ENCODE measurements at places on chromosomes 7 and 10.

GRCh38 chr7:49577576-49577975, 195.9 kb upstream of the VWC2 start:
- no peak for DNase-seq

GRCh38 chr7:33904681-33905388, 504 bp upstream of the BMPER start:
- no peak for DNase-seq

DNA sequence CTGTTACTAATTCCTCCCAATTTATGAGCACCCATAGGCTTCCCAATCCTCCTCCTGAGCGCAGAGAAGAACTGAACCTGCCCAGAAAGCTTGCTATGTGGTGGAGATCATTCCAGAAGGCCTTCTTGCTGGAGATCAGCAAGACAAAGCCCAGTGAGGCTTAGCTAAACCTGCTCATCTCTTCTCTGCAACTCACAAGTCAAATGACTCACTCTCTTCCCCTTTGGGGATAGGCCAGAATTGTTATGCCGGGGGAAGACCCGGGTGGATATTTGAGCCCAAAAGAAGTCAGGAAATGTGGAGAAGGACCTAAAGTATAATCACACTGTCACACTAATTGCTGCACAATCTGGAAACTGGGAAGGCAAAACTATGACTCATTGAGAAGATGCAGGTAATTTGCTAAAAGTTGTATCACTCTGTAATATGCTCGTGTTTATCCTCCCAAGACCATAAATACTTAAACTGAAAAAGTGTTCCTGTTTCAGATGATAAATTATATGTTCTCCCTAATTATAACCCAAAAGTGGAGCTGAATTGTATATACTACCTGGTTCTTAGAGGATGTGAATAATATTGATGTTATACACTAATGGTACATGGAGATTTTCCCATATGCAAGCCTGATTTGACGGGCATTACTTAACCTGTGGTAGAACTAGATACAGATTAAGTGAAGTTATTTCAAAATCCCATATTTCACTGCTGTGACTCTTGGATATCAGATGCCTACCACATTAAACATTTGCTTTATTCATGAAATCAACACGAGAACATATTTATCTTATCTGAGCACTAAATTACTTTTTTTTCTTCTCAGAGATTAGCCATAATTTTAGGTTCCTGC, 6.4 kb downstream of the NEBL start:
- DNase-seq, result no peak

DNA sequence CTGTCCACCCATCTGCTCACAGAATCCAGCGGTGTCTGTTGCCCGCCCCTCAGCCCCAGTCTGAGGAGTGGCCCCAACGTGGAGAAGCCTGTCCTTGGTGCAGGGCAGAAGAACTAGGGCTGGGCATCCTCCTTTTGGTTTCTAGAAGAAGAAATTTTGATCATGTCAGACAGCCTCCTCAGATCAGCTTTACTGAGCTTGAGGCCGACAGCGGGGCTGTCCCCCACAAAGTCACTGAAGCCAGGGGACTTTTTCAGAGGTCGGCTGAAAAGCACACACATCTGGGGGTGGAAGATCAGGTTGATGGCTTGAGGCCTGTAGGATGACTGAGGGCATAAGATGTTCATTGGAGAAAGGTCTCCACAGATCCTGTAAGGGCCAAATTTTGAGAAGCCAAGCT, 767.9 kb downstream of the GRID1 start:
- no peak for DNase-seq

DNA sequence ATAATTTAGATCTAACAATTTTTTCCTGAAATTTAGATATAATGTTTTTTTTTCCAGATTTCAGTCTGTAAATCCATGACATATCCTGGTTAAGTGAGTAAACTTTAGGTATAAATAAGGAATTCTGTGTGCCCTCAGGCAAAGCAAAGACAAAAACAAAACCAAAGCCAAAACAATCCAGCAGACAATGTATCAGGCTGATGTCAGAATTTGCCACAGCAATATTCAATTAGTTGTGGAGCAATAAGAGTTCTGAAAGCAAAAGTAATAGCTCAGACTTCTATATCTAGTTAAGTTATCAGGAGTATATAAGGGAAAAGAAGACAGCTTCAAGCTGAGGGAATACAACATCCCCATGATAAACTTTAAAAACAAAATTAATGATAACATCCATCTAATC, 82.0 kb downstream of the MKX start:
- no peak for DNase-seq

DNA sequence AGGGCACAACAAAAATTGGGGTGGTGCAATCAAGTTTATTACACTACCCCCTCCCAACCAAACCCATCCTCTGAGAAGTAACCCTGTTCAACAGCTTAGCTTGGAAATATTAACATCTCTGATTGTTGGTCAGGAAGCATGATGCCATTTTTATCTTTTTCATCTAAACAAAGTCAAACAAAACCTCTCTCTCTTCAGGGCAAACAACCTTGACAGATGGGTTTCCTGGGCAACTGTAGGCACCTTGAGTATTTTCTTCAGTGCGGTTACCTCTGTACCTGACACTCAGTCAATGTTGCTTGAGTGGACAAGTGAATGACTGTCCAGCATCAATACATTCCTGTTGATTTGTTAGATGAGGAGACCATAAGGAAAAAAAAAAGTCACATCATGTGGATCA, 183.6 kb downstream of the NRP1 start:
- no peak for DNase-seq

- DNase-seq, result no peak
These were observed 62.0 kb downstream of the CCSER2 start for GRCh38 chr10:84390364-84390763.
